Progenitor cell of endocrine pancreas (in vitro differentiated cells): ENCODE measurements at places on chromosomes 12 and 14.

DNA sequence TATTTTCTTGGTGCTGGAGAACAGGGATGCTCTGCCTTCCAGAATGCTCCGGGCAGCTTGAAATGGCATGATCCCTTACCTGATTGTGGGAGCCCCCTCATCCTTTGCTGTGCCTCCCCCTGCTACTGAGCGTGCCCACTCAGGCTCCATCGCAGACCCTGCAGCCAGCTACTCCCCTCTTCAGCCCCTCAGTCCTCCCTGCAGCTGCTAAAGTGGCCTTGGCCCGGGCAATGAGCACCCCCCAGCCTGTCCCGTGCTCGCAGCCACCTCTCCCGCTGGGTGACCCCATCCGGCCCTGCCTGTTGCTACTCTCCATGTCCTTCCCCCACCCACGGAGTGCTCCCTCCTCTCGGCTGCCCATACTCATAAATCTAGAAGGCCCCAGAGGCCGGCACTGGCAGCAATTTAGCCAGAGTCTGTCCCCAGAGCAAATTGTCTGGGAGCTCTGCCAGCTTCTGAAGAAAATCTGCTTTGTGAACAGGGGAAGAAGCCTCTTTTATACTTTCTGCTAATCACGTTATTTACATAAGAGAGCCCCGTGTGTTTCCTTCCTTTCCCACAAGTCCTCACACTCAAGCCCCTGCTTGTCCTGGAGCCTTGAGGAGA lies 143.7 kb upstream of the FRMD6 start:
- DNase-seq: no peak

- DNase-seq: no peak
Observed at GRCh38 chr14:95508377-95508776, 8.1 kb downstream of the SYNE3 start.

- no peak for DNase-seq
Observed at GRCh38 chr12:110310763-110311162, 29.7 kb downstream of the ATP2A2 start.

- DNase-seq: no peak
Observed at GRCh38 chr14:73870525-73871235, 16.0 kb upstream of the ZNF410 start.

- DNase-seq: no peak
Observed at GRCh38 chr12:27635349-27635972, 60.8 kb upstream of the REP15 start.

DNA sequence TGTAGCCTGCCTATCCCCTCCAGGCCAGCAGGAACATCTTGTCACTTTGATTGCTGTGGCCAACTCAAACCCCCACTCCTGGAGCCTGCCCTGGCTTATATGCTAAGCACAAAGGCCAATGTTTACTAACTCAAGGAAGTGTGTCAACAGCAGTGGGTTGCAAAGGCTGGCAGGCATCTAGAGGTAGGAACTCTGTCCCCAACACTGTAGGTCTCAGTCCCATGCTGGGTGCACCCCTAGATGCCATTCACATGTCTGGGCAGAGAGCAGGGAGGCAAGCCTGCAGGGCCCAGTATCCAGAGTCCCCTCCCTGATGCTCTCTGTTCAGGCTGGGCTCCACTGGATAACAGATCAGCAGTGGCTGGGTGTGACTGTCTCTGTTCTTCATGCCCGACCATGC lies 1.6 kb upstream of the HPD start:
- DNase-seq: no peak

- DNase-seq: no peak
Observed at GRCh38 chr14:57362361-57362760, 28.0 kb upstream of the NAA30 start.

- DNase-seq: no peak
Observed at GRCh38 chr12:78683031-78683430, 181.5 kb upstream of the SYT1 start.

DNA sequence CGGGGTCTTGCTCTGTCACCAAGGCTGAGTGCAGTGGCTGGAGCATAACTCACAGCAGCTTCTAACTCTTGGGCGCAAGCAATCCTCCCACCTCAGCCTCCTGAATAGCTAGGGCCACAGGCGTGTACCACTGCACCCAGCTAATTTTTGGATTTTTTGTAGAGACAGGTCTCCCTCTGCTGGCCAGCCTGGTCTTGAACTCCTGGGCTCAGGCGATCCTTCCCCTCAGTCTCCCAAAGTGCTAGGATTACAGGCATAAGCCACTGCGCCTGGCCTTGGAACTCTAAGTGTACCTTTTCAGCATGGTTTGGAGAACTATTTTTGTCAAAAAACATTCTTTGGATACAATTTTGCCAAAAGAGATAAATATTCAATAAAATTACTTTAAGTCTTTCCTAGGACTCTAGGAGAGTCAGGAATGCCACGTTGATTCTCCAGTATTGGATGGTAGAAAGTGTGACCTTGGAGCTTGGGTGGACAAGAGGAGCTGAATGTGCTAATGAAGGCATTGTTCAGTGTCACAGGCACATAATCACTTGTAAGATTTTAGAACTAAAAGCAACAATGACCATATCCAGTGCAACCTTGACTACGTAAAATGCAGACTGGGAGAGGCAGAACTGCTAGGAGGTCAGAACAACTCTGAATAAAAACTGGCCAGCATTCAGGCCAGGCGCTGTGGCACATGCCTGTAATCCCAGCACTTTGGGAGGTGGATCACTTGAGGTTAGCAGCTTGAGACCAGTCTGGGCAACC lies 2.8 kb downstream of the SRSF9 start:
- peak; percentile 18 for DNase-seq

DNA sequence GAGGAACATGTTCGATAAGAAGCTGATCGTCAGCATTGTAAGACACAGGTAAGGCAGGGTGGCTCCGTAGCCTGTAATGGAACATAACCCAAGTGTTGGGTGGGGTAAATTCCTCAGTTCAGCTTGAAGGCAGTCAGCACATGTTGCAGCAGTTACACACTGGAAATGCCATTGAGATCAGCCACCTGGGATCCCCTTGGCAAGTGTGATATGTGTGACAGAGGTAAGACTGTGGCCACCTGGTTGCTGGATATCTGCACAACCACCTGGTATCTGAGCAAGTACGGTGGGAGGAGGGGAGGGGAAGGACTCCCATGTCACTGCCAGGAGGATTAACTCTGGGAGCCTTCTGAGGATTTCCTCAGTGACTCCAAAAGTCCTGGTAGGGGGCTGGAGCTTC lies 158.0 kb upstream of the CAND1 start:
- DNase-seq: no peak

- DNase-seq: no peak
Observed at GRCh38 chr14:100236881-100237280, 2.1 kb upstream of the YY1 start.

DNA sequence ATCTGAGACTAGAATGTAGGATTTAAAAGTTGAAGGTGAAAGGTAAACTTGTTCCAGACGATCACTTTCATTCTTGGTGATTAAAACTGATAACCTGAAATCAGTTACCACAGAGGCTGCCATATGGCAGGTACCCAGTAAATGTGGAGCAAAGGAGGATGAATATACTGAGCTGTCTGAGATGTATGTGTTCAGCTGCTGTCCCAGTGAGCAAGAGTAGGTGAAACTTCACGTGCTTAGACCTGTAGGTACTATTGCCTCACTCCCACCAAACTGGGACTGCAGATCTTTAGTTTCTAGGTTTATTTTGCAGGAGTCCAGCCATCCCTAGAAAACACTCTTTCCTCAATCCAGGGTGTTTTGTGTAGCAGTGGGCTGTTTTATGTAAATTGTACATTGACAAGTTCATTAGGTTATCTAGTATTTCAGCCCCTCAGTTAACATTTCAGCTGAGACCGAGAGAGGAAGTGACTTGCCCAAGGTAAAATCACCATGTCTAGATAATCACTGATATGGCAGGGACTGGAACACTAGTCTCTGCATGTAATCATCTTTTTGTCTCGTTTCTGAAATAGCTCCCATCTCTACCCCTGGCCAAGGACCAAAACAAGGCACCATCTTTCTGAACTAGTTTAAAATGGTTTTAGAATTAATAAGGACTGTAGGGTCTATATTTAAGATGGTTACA lies 62.7 kb downstream of the ATG14 start:
- DNase-seq: no peak

DNA sequence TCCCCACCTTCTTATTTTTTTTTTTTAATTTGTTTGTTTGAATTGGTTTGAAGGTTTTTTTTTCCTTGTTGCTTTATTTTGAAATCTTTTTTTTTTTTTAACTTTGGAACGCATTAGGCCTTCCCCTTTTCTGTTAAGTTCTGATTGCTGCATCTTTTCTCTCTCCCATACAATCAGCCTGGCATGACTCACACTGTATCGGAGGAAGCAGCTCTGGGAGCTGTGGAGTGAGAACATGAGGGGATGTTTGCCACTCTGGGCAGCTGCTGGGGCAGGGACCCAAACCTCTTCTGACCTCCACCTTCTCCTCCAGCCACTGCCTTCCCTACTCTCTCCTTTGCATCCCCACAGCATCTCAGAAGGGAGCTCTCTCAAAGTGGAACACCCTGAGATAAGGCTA lies 160.3 kb upstream of the FKBP4 start:
- no peak for DNase-seq

DNA sequence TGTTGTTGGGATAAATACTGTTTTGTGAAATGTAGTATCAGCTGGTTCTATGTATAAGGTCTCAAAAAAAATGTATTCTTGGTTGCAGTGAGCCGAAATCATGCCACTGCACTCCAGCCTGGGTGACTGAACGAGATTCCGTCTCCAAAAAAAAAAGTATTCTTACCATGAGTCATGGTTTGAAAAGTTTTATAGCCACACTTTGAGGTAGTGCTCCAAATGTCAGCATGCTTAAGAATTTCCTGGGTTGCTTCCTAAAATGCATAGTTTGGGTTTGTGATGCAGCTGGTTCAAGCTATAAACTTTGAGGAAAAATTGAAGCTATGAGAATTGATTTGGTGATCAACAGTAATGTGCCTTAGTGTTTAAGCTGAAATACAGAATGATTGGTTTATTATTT lies 48.0 kb downstream of the ETNK1 start:
- DNase-seq: no peak

DNA sequence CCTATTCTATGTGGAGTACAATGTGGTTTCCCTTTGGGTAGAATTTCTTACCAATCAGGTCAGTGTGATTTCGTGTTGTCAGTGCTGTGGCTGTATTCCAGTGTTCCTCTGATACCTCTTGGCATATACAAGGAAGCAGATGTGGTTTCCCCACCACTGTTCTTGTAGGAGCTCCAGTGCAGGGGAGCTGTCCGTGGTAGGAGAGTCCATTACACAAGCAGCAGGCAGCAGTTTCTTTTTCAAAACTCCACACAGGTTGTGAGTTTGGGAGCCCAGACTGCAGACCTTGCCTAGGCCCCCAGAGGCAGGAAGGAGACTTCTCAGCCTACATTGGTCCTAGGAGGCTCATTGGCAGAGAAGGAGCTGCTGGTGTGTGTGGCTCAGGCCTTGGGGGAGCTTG lies 452.8 kb downstream of the AACS start:
- DNase-seq: peak; percentile 46

DNA sequence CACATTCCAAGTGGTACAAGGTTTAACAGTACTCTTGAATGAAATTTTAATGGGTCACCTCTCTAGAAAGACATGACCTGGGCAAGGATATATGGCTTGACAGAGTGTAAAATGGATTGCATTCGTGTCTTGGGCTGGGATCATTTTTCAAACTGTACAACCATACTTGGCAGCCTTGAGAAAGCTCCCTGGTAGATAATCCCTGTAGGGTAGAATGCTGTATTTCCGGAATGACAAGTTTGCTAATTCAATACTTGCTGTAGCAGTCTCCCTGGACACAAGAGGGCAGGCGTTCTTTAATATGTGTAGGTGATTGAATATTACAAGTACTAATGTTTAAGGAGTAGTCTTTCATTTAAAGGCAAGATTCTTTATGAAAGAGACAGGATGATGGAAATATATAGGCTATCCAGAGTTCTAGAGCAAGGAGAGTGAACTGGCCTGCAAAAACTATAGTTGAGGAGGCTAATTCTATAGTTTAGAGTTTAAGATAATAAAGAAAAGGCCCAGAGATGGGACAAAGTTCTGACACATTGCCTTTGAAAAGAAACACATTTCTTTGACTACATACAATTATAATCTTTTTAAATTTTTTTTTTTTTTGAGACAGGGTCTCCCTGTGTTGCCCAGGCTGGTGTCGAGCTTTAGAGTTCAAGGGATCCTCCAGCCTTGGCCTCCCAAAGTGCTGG lies 53.4 kb downstream of the PLBD1 start:
- peak; percentile 37 for DNase-seq

DNA sequence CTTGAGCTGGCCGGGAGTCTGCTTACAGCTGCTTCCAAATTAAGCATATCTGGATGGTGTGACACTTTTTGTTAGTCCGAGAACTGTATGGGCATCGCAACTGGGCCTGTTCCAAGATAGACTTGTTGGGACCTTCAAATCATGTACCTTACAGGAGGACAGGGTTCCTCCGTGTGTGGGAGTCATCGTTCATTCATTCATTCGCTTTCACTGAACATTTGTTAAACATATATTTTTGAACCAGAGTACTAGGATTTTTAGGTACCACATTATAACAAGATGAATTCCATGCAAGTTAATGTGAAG lies 387 bp upstream of the IPO8 start:
- no peak for DNase-seq

- DNase-seq: no peak
Observed at GRCh38 chr14:100723830-100724437, 2.8 kb upstream of the DLK1 start.

GRCh38 chr12:27919671-27920235 lies 52.8 kb downstream of the PTHLH start:
- no peak for DNase-seq

- no peak for DNase-seq
Observed at GRCh38 chr12:62604373-62604772, 137.7 kb downstream of the MON2 start.

- DNase-seq: no peak
Observed at GRCh38 chr12:16681196-16681595, 75.2 kb upstream of the LMO3 start.

GRCh38 chr14:96630281-96630680 lies 128.1 kb downstream of the PAPOLA start:
- DNase-seq: peak; percentile 8

GRCh38 chr12:96807741-96808140 lies 99.3 kb upstream of the NEDD1 start:
- no peak for DNase-seq

DNA sequence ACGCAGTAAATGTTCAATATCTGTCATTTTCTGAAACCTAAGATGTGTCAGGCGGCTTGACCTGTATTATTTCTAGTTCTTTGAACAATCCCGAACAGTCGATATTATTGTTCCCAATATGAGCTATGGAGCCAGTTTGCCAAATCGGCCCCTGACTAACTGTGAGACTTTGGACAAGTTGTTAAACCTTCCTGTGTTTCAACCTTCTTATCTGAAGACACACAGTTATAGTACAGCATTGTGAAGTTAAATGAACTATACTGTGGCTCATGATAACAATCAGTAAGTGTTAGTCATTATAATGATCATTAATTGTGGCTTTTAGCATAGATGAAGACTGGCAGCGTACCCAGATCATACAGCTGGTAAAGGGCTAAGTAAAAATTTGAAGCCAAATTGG lies 23.4 kb downstream of the DDX47 start:
- DNase-seq: no peak
